Naive B cell (primary cell): ENCODE measurements at places on chromosomes 3 and 15. TPM values are rescaled to one million over a fixed set of nuclear protein-coding genes. Genes with fewer than 3 reads are reported as not detected.
A peak's percentile ranks its signal among the peaks of the same experiment; 100 is the strongest.

DNA sequence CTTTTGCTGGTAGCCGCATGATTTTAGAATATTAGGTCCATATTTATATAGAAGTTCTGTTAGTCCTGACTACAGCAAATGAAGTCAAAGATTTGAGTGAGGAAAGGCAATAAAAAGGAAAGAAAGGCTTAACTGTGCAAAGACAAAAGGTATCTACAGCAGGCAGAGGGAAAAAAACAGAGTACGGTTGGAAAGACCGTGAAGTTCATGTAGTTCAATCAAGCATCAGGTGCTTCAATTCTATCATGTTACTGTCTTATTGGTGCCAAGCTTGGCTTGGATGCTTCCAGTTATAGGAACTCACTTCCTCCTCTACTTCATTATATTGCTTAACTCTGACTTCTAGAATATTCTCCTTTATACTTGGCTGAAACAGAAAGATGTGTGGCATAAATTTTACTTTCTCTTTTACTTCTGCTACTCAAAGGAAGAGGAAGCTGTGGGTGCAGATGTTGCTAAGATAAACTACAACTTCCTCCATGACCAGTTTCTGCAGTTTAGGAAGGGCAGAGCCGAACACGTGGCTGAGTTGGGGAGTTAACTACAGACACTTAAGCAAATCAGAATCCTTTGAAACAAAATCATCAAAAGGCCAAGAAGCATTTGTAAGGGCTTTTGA, 72.6 kb upstream of the ZBED2 start:
- peaks cover 35% of the 10 kb centered on the region for H3K4me1 ChIP-seq
- no peaks in the 10 kb centered on the region for H3K27me3 ChIP-seq
- H3K4me3 ChIP-seq = peak overlapping the region; percentile 70
- peak; percentile 84 for DNase-seq

GRCh38 chr3:154931484-154931883, 148.6 kb upstream of the MME start:
- H3K4me3 ChIP-seq = no peak overlapping the region
- H3K36me3 ChIP-seq = no peaks in the 10 kb centered on the region
- no peak for DNase-seq

The CAMKV gene
- polyA plus RNA-seq = not detected

- peaks cover 9% of the 10 kb centered on the region for H3K4me1 ChIP-seq
- no peak overlapping the region for H3K4me3 ChIP-seq
- H3K36me3 ChIP-seq = no peaks in the 10 kb centered on the region
- no peak for DNase-seq
- no peak overlapping the region for H3K27ac ChIP-seq
These were observed 3.8 kb upstream of the LCTL start for GRCh38 chr15:66569461-66570137.

The EFL1 gene
- polyA plus RNA-seq = 18.6 TPM

GRCh38 chr15:89457086-89457485, 39.3 kb downstream of the RHCG start:
- no peak overlapping the region for H3K4me3 ChIP-seq
- no peaks in the 10 kb centered on the region for H3K4me1 ChIP-seq
- no peaks in the 10 kb centered on the region for H3K36me3 ChIP-seq

GRCh38 chr15:51313074-51313393, 25.4 kb downstream of the CYP19A1 start:
- H3K27me3 ChIP-seq = peaks cover 16% of the 10 kb centered on the region
- H3K27ac ChIP-seq = no peak overlapping the region
- no peak for DNase-seq
- H3K4me3 ChIP-seq = no peak overlapping the region
- H3K36me3 ChIP-seq = no peaks in the 10 kb centered on the region
- H3K4me1 ChIP-seq = no peaks in the 10 kb centered on the region

- no peaks in the 10 kb centered on the region for H3K4me1 ChIP-seq
- no peaks in the 10 kb centered on the region for H3K27me3 ChIP-seq
- no peak overlapping the region for H3K27ac ChIP-seq
- no peaks in the 10 kb centered on the region for H3K36me3 ChIP-seq
- DNase-seq = no peak
These were observed 93.3 kb upstream of the RAD18 start for GRCh38 chr3:9056581-9056980.

The LTF gene
- polyA plus RNA-seq = not detected

GRCh38 chr15:67820992-67821783, 4.1 kb upstream of the SKOR1 start:
- H3K27me3 ChIP-seq = peaks cover 82% of the 10 kb centered on the region
- peaks cover 49% of the 10 kb centered on the region for H3K4me1 ChIP-seq

GRCh38 chr3:30576946-30577345, 29.5 kb upstream of the TGFBR2 start:
- DNase-seq = no peak
- H3K27me3 ChIP-seq = no peaks in the 10 kb centered on the region
- no peaks in the 10 kb centered on the region for H3K36me3 ChIP-seq
- H3K27ac ChIP-seq = no peak overlapping the region
- H3K4me3 ChIP-seq = no peak overlapping the region

The ATP13A5 gene
- polyA plus RNA-seq = not detected

DNA sequence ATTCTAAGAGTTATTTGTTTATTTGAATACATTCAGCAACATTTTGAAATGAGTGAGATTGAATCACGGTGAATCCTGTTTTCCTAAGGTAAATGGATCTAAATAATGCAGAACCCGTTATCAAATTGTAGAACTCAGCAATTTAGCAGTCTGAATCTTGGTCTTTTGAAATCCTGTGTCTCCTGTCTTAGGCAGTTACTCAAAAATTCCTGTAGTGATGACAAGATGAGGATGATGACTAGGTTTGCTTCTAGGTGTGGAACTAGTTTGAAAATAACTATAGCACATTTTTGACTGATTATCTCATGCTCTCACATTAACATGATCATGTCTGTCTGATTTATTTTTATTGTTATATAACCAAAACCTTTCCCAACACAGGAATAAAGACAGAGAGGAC, 115.0 kb downstream of the RAP2B start:
- H3K27me3 ChIP-seq = peaks cover 10% of the 10 kb centered on the region
- H3K36me3 ChIP-seq = no peaks in the 10 kb centered on the region
- H3K4me1 ChIP-seq = no peaks in the 10 kb centered on the region
- no peak overlapping the region for H3K4me3 ChIP-seq
- no peak overlapping the region for H3K27ac ChIP-seq
- DNase-seq = no peak

GRCh38 chr15:66659384-66659783, 42.7 kb upstream of the SMAD6 start:
- H3K36me3 ChIP-seq = no peaks in the 10 kb centered on the region
- DNase-seq = no peak
- no peak overlapping the region for H3K4me3 ChIP-seq
- no peaks in the 10 kb centered on the region for H3K4me1 ChIP-seq

GRCh38 chr15:51335538-51336410, 2.6 kb downstream of the CYP19A1 start:
- peak overlapping the region; percentile 37 for H3K4me3 ChIP-seq
- H3K27me3 ChIP-seq = peaks cover 9% of the 10 kb centered on the region
- H3K27ac ChIP-seq = peak overlapping the region; percentile 21
- H3K4me1 ChIP-seq = peaks cover 25% of the 10 kb centered on the region

DNA sequence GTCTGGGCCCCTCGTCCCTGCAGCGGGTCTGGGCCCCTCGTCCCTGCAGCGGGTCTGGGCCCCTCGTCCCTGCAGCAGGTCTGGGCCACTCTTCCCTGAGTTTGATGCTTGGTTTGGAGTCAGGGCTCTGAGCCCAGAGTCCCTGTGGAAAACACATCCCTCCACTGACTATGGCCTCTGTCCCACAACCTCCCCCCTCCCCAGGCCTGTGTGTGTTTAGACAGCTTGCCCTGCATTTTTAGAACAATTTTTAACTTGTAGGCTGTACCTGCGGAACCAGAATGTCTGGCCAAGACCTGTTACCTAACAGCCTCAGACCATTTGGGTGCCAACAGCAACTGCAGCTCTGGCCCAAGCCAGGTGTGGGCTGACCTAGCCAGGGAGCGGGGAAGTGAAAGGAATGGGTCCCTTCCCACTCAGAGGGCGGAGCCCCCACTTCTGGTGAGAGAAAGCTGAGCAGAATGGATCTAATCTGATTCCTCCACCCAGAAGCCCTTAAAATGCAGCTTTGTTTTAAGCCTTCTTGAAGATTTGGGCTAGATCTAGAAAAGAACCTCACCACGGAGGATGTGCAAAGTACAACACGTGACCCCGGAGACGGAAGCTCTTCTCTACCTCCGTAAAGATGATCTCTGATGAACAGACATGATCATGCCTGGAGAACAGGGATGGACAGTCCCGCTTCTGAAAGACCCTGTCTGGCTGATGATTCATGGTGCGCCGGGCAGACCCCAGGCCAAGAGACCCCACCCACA, 60.5 kb upstream of the TFRC start:
- H3K27ac ChIP-seq = peak overlapping the region; percentile 34
- no peak for DNase-seq

The STARD5 gene
- polyA plus RNA-seq = 9.6 TPM

DNA sequence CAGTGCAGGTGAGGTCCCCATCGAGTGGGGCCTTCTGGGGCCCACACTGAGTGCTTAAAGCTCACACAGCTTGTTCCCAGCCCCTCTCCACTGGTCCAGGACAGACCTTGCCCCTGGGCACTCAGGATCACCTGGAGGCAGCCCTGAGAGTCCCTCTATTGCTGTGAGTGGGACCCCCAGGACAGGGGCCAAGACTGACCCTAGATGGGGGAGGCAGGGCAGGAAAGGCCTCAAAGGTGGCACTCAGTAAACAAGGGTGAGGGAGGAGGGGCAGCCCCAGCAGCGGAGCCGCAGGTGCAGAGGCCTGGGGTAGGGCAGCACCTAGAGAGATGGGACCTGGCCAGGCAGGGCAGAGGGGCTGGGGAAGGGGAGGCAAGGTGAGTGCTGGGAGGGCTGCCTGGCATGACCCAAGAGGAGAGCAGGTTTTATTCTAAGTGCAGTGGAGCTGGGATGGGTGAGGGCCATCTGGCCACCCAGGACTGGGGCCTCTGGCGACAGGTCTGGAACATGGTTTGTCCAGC, 27.9 kb downstream of the CFAP100 start:
- no peak for DNase-seq
- H3K4me1 ChIP-seq = no peaks in the 10 kb centered on the region
- H3K36me3 ChIP-seq = peaks cover 4% of the 10 kb centered on the region
- H3K4me3 ChIP-seq = no peak overlapping the region

The CD86 gene
- polyA plus RNA-seq = 61.4 TPM

The WWTR1 gene
- polyA plus RNA-seq = not detected

The INSYN1 gene
- not detected for polyA plus RNA-seq

DNA sequence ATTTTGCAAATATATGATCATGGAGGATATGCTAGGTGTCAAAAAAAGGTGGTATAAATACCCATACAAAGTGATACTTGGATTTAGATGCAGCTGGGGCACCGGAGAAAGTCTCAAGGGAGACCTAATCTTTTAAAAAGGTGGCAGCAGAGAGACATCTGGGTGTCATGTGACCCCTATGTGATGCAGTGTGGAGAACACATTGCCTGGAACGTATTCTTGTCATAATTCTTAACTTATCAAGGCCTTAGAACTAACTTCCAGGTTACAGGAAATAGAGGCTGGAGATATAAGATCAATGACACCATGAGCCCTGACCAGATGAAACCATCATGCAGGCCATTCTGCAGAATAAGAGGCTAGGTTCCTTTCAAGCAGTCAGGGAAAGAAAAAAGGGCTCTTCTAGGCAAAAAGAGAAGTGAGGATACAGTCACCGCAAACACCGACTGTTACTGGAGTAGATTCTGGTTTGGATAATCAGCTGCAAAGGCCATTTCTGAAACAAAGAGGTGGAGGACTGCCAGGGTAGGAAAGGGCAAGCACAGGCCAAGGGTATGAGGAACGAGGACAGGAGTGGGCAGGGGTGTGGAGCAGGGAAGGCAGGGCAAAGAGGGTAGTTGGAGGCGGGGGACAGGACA, 100.6 kb downstream of the OXNAD1 start:
- H3K27me3 ChIP-seq = no peaks in the 10 kb centered on the region
- peak overlapping the region; percentile 76 for H3K27ac ChIP-seq
- H3K4me3 ChIP-seq = no peak overlapping the region
- H3K36me3 ChIP-seq = peaks cover 24% of the 10 kb centered on the region
- peak; percentile 41 for DNase-seq

The SPATA12 gene
- polyA plus RNA-seq = not detected

The TRAT1 gene
- 0.62 TPM for polyA plus RNA-seq

DNA sequence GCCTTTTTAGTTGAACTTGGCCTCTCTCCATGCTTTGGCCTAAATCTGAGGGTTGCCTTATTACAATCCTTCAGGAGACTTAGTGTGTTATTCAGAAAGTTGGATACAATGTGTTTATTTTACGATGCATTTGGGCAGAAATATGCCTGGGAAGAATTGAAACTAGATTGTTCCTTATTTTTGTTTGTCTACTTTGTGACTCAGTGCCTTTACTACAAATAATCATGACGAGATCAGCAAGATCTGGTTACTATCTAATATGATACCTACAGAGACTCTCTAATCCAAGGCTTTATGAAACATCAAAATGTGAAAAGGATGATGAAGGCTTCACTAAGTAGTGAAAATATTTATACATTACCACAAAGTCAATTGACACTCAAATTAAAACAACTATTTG, 82.2 kb downstream of the RBMS3 start:
- no peak overlapping the region for H3K27ac ChIP-seq
- H3K4me3 ChIP-seq = no peak overlapping the region
- no peaks in the 10 kb centered on the region for H3K36me3 ChIP-seq
- no peaks in the 10 kb centered on the region for H3K27me3 ChIP-seq

DNA sequence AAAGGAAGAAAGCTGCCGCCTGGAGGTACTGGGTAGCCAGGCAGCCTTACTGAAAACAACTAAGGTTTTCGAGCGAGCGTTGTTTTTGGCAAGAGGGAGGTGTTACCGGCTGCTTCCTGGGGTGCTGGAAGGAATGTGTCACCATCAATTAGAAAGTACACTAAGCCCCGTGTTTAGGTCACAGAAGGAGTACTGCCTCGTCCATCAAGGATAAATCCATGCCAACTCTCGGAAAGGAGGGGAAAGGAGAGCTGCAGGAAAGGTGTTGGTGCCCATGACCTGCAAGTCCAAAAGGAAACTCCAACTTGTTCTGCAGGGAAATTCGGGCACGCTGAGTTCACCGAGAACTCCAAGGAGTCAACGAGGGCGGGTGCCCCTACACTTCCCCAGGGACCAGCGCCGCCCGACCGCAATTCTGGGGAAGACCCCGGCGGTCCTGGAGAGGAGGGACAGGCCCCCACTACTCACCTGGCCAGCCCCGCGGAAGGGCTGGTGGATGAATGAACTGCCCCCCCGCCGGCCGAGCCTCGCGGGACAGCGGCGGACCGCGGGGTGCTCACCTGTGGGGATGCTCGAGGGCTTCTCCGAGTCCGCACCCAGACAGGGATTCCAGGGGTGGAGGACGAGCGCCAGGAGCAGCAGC, 542 bp downstream of the PLOD2 start:
- H3K4me1 ChIP-seq = peaks cover 18% of the 10 kb centered on the region
- H3K36me3 ChIP-seq = peaks cover 7% of the 10 kb centered on the region
- no peak for DNase-seq
- peak overlapping the region; percentile 51 for H3K4me3 ChIP-seq
- H3K27me3 ChIP-seq = peaks cover 63% of the 10 kb centered on the region
- H3K27ac ChIP-seq = no peak overlapping the region

GRCh38 chr3:38095669-38096483, 41.1 kb downstream of the ACAA1 start:
- no peak overlapping the region for H3K27ac ChIP-seq
- no peaks in the 10 kb centered on the region for H3K4me1 ChIP-seq
- DNase-seq = no peak
- H3K27me3 ChIP-seq = peaks cover 21% of the 10 kb centered on the region
- H3K4me3 ChIP-seq = no peak overlapping the region

- no peaks in the 10 kb centered on the region for H3K4me1 ChIP-seq
- H3K27me3 ChIP-seq = no peaks in the 10 kb centered on the region
- H3K36me3 ChIP-seq = no peaks in the 10 kb centered on the region
- H3K4me3 ChIP-seq = no peak overlapping the region
These were observed 410.3 kb downstream of the AGBL1 start for GRCh38 chr15:86489981-86490380.
